Kidney capillary endothelial cell (primary cell): ENCODE measurements at places on chromosomes 11 and 22.

GRCh38 chr11:67486481-67487195 is 3.8 kb downstream of the AIP start:
- DNase-seq: no peak

DNA sequence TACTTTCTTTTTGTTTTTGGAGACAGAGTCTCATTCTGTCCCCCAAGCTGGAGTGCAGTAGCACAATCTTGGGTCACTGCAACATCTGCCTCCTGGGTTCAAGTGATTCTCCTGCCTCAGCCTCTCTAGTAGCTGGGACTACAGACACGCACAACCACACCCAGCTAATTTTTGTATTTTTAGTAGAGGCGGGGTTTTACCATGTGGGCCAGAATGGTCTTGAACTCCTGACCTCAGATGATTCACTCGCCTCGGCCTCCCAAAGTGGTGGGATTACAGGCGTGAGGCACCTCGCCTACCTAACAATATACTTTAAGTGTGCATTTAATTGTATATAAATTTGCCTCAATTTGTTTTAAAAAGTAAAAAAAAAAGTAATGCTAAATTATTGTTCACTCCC is 38.4 kb downstream of the GRK3 start:
- no peak for DNase-seq

GRCh38 chr11:67280788-67281551 is 8.1 kb upstream of the ANKRD13D start:
- no peak for DNase-seq

GRCh38 chr11:1232883-1233321 is 10.0 kb downstream of the MUC5B start:
- DNase-seq: no peak

- peak; percentile 60 for DNase-seq
These were observed 699 bp upstream of the SDF2L1 start for GRCh38 chr22:21641417-21641788.

DNA sequence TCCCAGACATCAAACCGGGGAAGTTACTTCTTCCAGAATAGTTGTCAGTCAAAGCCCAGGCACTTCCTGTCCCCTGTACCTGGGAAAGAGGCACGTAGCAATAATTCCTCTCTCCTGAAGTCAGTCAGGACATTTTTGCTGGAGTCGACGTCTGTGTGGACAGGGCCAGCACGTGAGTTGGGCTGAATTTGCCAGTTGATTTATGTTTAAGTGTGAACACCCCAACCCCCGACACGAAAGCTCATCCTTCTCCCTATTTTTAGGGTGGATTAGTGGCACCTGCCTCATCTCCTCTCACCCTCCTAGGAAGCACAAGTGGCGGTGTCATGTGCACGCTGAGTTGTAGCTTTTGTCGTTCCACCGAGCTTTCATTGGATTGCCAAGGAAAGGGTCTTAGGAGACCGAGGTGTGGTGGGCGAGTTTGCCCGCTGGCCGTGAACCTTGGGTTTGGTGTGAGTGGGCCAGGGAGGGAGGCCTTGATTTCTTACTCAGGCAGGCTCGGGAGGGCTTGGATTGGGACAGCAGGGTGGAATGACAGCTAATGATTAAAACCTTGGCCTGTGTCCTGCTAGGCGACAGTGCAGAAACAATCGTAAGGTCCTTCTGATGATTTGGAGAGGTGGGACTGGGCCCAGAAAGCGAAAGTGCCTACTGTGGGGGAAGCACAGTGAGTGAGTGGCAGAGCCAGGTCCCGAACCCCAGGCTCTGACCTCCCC is 87.0 kb upstream of the CRYBB3 start:
- DNase-seq: no peak

GRCh38 chr11:95256321-95256779 is 25.3 kb upstream of the SESN3 start:
- DNase-seq: no peak

DNA sequence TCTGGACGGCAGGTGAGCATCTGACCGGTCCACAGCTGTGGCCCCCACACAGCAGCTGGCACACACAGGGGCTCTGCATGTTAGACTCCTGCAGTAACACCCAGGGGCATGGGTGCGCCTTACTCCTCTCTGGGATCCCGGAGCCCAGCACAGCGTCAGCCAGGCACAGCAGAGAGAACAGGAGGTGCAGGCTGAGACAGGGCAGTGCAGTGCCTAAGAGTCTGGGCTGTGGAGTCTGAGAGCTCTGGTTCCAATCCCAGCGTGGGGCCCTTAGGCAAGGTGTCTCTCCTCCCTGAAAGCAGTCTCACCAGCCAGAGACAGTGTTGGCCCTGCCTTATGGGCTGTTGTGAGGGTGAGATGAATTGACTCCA is 2.3 kb downstream of the NUDT8 start:
- no peak for DNase-seq

DNA sequence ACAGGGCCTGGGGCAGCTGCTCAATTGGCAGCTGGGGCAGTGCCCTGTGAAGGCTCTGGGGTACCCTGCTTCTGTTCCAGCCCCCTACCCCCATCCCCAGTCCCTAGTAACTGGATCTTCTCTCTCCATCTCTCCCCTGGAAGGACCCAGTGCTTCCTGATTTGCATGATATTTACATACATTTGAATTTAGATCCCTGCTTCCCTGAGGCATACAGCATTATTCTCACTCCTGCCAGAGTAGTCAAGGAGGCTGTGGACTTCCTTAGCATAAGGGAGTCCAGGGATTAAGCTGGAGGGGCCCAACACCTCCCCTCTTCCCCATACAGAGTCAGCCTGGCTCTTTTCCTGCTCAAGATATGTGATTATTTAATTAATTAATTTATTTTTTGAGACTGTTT is 24.7 kb downstream of the TEF start:
- no peak for DNase-seq

DNA sequence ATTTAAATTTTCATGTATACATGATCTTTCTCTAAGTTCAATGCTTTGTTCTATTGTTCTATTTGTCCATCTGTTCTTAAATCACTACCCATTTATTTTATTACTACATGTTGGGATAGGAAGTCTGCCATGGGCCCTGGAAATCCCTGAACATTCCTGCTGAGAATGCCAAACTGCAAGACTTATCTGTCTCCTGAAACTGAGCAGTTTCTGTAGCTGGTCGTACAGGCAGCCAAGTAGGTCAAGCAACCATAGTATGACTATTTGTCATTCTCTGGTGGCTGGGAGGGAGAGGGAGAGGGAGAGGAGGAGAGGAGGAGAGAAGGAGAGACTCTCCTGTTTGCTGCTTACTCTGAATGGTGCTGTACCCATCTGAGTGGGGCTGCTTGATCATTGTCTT is 82.8 kb upstream of the SNX19 start:
- no peak for DNase-seq

DNA sequence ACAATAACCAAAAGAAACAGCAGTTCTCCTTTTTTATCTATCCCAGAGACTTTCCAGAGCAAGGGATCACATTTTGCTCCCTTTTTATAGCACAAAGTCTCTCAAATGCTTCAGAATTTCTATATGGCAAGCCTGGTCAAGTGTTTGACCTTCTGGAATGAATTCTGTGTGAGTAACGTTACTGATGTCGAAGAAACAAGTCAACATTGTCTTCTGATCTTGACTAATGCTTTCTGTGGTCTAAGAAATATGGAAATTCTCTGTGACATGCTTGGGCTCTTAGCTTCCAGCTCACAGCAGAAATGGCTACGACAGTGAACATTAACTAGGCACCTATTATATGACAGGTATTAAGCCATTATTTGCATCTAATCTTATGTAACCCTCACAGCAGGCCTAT is 411.7 kb downstream of the CADM1 start:
- no peak for DNase-seq

- no peak for DNase-seq
These were observed 30.0 kb upstream of the TCF20 start for GRCh38 chr22:42300259-42301076.

DNA sequence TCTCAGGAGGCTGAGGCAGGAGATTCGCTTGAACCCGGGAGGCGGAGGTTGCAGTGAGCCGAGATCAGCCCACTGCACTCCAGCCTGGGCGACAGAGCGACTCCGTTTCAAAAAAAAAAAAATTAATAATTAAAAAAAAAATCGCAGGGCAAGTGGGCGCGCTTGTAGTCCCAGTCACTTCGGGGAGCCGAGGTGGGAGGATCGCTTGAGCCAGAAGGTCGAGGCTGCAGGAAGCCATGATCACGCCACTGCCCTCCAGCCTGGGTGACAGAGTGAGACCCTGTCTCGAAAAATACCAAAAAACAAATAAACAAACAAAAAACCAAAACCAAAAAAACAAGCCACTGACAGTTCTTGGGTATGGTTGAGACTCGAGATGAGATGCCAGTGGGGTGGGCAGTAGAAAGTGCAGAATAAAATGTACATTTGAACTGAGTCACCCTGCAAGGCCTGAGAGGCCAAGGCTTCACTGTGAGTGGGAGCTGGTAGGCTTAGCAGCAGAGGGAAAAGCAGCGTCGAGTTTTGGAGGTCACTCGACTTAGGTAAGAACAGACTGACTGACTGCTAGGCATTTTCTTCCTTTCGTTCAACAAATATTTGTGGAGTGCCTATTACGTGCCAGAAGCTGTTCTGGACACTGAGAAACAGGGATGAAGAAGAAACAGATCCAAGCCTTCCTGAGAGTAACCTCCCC is 635 bp upstream of the LDHA start:
- no peak for DNase-seq

- DNase-seq: peak; percentile 37
These were observed 456 bp upstream of the PARVB start for GRCh38 chr22:44023404-44024287.

- no peak for DNase-seq
These were observed 24.9 kb downstream of the USH1C start for GRCh38 chr11:17519061-17519885.

DNA sequence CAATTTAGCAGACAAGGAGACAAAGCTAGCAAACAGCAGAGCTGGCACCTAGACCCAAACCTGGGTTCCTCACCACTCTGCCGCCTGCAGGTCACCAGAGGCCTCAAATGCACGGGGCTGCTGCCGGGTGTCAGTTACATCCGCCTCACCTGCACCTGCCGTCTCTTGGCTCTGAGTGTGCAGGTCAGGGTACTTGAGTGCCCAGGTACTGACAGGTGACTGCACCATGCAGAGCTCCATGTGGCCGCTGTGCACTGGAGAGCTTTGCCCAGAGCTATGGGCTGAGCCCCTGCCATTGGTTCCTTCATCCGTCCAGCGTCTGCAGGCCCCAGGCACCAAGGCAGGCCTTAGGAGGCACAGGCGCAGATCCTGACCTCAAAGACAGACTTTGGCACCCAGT is 35.0 kb downstream of the PDGFB start:
- no peak for DNase-seq

DNA sequence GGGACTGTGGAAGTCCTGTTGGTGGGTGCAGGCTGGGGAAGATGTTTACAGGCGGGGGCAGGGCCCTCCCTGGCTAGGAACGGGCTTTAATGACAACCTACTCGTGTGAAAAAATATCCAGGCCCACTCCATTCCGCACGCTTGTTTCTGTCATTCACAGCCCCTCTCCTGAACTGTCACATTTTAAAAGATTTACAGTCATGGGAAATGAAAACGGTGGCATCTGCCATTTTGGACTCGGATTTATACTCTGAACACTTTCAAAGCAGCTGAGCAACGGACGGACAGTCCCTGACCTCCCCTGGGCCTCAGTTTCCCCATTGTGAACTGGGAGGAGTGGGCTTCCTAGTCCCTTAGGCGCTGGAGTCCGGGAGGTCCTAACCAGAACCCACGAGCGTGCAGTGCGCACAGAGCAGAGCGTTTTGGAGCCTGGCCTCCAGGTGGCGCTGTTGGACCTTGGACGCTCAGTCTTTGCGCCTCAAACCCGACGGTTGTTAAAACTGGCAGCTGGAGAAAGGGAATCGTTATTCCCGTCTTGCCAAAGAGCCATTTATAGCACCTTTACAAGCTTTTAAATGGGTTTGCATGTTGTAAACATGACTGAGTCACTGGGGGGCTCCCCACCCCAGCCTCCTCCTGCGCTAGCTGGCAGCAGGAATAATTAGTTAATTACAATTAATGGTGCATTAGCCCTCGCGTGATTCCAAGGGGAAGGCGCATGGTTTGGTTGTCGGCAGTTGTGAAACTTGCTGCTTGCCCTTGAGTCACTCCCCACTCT is 75.3 kb downstream of the FBLN1 start:
- DNase-seq: peak; percentile 68

DNA sequence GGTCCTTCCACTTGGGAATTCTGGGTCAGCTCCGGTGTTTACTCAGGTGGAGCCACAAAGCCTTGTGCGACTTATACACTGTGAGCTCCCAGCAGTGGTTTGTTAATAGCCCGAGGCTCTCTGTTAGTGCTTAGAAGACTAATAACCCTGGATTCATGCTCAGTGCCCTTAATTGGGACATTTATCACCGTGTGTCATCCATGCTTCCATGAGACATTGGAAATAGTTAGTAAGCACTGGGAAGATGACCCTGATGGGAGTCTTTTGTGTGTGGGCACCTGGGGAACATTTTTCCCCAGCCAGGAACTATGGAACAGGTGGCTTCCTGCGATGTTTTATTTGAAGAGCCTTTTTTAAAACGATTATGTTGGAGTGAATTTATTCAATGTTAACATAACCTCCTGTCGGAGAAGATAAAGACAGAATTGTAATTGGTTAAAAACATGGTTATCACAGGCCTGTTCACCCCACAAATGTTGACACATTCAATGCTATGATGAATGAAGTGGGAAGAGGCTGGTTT is 188.9 kb downstream of the MYO18B start:
- no peak for DNase-seq

- DNase-seq: no peak
These were observed 6.5 kb upstream of the CSTPP1 start for GRCh38 chr11:46930089-46930488.

- DNase-seq: no peak
These were observed 25.4 kb downstream of the CNTF start for GRCh38 chr11:58647866-58648265.

GRCh38 chr11:124460459-124460858 is 15.0 kb upstream of the OR8B8 start:
- DNase-seq: no peak

DNA sequence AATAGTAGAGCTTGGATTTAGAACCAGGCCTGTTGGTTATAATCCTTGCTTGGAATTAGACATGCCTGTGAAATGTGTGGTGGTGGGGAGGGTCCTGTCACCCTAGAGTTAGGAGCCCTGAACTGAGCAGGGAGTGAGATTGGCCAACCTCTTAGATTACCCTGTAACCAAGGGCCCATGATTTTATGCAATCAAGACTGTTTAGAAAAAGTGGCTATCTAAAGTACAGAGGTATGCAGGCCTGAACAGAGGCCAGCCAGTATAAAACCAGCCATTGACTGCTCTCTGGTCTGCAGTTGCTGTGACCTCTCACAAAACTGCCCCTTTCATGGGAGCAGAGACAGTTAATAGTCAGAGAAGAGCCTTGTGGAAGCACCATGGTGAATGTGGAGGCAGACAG is 36.2 kb downstream of the SERPINH1 start:
- DNase-seq: no peak
